ENCODE measurements at places on chromosomes 2 and 18.

DNA sequence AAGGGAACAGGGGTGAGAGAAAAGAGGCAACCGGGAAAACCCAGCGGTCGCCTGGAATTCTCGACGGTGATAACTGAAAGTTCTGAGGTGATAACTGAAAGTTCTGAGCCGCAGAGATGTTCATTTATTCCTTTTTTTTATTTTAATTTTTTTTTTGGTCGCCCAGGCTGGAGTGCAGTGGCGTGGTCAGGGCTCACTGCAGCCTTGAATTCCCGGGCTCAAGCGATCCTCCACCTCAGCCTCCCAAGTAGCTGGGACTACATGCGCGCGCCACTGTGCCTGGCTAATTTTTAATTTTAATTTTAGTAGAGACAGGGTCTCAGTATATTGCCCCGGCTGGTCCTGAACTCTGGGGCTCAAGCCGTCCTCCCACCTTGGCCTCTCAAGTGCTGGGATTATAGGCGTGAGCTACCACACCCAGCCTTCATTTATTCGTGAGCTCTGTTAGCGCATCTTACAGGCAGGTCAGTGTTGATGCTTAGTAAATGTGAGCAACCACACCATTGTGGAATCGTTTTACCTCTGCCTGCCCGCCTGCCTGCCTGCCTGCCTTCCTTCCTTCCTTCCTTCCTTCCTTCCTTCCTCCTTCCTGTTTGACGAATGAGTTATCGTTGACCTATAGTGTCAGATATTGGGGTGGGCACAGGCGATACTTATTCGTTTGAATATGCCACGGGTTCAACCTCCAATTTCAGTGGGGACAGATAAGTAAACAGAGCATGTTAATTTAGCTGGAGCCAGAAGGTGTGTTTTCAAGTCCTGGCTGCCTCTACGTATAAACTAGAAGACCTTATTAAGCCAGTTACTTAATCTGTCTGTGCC lies 557 bp upstream of the E2F6 start:
- DNase-seq = no peak

DNA sequence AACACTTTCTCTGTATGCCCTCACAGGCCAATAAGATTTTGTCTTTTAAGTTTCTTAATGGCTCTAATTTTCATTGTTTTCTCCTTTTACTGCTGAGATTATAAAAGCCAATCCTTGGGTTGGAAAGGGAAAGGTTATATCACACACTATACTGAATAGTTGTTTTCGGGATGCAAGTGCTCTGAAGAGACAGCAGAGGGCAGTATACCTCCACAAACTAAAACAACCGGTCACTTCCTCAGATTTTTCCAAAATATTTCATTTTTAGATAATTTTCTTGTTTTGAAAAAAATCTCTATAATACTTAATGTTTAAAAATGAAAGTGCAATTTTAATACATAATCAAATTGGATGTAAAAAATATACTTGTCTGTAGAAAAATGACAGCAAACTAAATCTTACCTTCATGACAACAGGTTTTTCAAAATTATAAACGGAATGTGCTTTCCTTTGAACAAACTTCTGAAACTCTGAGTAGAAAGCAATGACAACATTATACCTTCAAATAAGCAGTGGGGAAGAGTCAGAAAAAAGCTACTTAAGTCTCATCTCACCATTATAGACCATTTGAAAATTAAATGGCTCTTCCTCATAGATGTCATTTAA lies 82.7 kb downstream of the ORC4 start:
- no peak for DNase-seq

- DNase-seq = no peak
These were observed 117.2 kb downstream of the UXS1 start for GRCh38 chr2:106076941-106077340.

DNA sequence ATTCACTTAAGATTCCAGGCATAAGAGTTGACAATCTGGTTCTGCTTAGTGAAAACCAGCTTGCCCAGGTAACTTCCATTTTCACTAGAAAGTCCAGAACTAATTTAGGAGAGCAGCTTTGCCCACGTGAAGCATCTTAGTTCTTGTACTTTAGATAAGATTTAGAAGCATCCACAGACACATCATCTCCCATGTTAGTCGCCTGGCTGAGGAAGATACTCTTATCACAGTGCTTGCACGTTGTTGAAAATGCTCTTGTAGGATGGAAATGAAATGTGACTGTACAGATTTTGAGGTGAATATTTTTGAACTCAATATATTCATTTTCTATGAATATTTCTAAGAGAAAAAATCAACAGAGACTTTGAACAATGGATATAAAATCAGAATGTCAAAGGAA lies 159.7 kb downstream of the SOCS6 start:
- DNase-seq = no peak

GRCh38 chr2:173472112-173472511 lies 117.4 kb downstream of the CDCA7 start:
- DNase-seq = no peak

- DNase-seq = no peak
These were observed 484.7 kb downstream of the BCL11A start for GRCh38 chr2:60068755-60069154.

GRCh38 chr2:73963385-73964120 lies 21.2 kb upstream of the TET3 start:
- DNase-seq = no peak

- no peak for DNase-seq
These were observed 163.9 kb upstream of the HNMT start for GRCh38 chr2:137800386-137800785.

GRCh38 chr2:134576478-134576877 lies 142.3 kb downstream of the TMEM163 start:
- no peak for DNase-seq

- DNase-seq = no peak
These were observed 36.5 kb downstream of the CNGA3 start for GRCh38 chr2:98382739-98383138.

DNA sequence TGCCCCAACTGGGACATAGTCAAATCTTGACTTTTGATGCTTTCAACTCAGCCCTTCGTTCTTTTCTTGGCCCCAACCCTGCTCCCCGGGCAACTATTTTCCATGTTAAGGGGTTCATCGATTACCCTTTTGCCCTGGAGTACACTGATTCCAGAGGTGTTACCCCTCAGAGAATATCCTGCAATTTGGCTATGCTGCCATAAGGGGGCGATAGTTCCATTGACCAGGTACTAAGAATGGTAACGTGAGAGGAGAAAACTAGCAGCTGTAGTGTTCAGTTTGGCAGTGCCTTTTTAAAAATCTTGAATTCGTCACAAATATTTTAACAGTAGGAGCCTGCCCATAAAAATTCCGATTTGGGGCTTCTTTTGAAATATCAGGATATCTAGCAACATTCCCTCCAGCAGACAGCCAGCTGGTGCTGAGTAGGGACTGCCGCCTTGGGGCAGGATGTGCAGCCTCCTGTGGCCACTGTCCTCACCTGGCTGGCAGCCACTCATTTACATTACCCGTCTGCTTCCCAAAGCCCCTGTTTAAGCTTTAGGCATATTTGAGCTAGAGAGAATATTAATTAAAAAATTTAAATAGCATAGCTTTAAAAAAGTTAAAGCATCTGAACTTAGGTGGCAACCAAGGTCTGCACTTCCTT lies 146.3 kb upstream of the SKOR2 start:
- no peak for DNase-seq

DNA sequence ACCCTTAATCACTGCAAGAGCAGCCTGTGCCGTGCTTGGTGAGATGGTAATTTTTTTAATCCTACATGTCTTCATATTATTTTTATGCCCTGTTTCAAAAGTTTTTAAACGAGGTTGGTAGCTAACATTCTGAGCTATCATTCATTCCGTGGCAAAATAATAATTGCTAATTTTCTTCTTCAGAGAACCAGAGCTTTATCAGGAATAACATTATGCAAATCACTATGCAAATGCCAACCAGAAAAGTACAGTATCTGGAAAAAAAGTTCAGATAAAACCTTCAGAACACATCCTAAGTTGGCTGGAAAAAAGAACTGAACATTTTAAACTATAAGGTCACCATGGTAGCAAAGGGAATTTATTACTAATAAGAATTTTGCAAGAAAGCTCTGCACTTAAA lies 165.1 kb upstream of the NABP1 start:
- DNase-seq = no peak

DNA sequence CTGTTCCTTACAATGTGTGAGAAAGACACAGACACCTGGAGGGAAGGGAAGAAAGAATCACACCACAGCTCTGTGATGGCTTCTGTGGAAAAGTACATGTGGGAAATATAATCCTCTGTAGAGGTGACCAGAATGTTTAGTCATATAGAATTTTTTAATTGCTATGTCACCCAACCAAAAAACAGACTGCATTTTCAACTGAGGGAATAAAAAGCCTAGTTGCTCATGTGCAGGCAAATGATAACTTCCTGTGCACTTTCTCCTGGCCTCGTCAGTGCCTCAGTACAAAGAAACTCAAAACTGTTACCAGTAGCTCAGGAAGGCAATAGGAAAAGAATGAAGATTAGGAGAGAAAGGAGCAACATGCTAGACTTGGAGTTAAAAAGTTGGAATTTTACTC lies 326.8 kb downstream of the OSR1 start:
- no peak for DNase-seq
